ENCODE measurements at places on chromosomes 16 and 17. TPM values are rescaled to one million over a fixed set of nuclear protein-coding genes. Genes with fewer than 3 reads are reported as not detected.

Gene ZBTB4
- total RNA-seq, result 58.6 TPM

Gene CCL2
- 6.9 TPM for total RNA-seq

- H3K36me3 ChIP-seq, result no peaks in the 10 kb centered on the region
- no peak overlapping the region for H3K4me3 ChIP-seq
- DNase-seq, result no peak
- H3K27me3 ChIP-seq, result peaks cover 4% of the 10 kb centered on the region
These were observed 195.7 kb upstream of the WSCD1 start for GRCh38 chr17:5874486-5874885.

DNA sequence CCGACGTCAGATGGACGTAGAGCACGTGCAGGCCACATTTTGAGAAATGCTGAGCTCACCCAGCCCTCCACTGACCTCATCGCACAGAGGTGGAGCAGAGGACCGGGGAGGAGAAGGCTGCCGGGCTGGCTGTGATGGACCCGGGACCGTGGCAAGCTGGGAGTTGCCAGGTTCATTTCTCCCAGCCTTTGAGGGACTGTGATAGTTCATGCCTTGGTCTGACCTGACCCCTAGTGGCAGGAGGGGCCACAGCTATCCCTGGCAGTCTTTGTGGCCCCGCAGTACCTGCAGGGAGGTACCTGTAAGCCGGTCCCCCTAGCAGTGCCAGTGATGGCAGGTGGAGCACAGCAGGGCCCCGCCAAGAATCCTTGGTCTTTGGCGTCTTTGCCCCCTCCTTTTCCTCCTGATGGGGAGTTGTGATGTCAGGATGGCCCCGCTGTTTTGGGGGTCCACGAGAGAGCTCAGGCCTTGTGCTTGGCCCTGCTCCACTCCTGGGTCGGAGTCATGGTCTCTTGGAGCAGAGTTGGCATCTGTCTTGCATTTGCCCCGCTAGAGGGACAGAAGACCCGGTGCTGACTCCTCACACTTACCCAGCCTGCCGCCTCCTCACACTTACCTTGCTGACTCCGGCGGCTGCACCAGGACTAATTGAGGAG is 50.4 kb downstream of the OR1D5 start:
- no peak overlapping the region for H3K4me3 ChIP-seq
- no peaks in the 10 kb centered on the region for H3K36me3 ChIP-seq
- no peaks in the 10 kb centered on the region for H3K27me3 ChIP-seq
- peak; percentile 56 for DNase-seq
- H3K27ac ChIP-seq, result no peak overlapping the region
- no peaks in the 10 kb centered on the region for H3K4me1 ChIP-seq

GRCh38 chr17:63196772-63197335 is 230.8 kb downstream of the TANC2 start:
- H3K27me3 ChIP-seq, result no peaks in the 10 kb centered on the region
- peaks cover 3% of the 10 kb centered on the region for H3K4me1 ChIP-seq
- H3K4me3 ChIP-seq, result peak overlapping the region; percentile 57
- peak overlapping the region; percentile 77 for H3K27ac ChIP-seq
- peaks cover 5% of the 10 kb centered on the region for H3K36me3 ChIP-seq

DNA sequence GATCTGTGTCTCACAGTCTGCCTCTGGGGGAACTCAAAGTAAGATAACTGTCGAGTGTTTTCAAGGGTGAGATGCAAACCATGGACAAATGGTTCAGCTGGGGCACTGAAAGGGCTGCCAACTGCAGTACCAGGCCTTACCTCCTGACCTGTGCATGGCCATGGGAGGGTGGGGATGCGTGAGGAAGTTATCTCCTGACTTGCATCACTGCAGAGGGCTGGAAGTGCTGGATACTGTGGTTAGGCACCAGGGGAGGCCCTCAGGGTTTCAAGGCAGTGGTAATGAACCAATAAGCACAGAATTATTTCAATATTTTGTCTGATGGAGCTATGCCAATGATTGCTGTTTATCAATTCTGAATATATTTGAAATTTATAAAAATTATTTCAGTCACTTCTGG is 159.2 kb downstream of the CYLD start:
- H3K27me3 ChIP-seq, result peaks cover 9% of the 10 kb centered on the region
- DNase-seq, result no peak
- H3K4me3 ChIP-seq, result no peak overlapping the region
- H3K36me3 ChIP-seq, result no peaks in the 10 kb centered on the region
